ENCODE measurements at places on chromosomes 11 and 22.
A peak's percentile ranks its signal among the peaks of the same experiment; 100 is the strongest.

DNA sequence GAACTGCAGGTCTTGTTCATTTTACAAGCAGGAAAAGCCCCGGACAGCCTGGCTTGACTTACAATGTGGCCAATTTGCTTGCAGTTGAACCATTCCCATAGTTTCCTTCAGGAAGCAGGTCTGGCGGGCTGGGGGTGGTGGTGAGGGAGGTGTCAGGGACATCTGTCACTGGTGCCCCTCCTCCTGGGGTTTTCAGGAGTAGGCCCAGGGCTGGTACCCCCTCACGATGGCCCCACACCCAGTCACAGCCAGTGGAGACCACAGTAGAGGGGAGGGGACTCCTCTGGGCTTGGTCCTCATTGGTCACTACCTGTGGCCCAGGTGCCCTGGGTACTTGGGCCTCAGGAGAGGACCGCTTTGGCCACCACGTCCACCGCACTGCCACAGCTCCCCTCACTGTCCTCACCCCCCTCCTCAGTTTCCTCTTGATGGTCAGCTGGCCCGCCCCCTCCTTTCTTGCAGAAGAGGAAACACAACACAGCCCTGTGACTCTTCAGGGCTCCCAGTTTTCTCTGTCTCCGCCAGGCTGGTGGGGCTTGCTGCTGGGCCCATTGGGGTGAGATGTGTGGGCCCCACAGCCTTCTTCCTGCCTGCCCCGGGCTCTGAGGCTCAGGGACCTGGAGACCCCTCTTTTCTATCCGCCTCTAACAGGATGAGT, 39.8 kb upstream of the SHISAL1 start:
- no peak for DNase-seq

GRCh38 chr22:45263463-45264269, 21.1 kb upstream of the UPK3A start:
- peak; percentile 70 for DNase-seq

DNA sequence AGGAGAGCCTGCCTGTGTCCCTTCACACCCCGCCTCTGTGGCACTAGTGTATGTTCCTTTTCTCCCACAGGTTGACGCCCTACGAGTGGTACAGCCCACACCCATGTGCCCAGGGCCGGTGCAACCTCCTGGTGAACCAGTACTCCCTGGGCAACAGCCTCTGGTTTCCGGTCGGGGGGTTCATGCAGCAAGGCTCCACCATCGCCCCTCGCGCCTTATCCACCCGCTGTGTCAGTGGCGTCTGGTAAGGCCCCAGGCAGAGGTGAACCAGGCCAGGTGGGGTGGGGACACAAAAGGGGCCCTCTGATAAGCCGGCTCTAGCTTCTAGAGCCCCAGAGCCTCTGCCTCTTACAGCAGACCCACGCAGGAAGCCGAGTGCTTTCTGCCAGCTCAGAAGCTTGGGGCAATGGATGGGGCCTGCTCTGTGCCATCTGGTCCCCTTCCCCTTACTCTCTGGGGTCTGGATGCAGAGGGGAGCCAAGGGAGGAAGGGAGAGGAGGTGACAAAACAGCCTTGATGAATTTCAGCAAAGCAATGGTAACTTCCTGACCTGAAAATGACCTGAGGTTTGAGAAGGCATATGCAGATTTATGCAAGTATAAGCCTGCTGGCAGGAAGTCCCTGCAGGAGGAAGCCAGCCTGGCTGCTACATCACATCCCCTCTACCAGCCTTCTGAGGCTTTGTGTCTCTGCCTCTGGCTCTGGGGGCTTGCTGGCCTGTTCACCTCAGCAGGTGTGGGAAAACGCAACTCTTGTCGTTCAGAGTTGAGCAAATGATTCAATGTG, 67.0 kb upstream of the TBCEL start:
- no peak for DNase-seq

DNA sequence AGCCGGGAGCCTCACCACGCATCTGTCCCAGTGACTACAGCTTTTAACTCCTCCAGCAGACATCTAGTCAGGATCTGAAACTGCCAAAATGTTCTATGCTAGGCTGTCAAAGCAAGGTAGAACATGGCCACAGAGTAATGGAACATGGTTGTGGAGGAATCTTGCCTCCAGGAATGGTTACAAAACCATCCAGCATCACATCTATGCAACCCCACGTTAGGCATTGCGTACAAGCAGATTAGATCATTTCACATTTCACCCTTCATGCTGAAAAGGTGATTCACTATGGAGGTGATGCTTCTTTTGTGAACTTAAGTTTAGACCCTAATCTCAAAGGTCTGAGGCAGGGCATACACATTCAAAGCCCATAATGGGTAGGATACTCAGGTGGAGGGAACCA, 103.0 kb downstream of the PARVA start:
- no peak for DNase-seq

DNA sequence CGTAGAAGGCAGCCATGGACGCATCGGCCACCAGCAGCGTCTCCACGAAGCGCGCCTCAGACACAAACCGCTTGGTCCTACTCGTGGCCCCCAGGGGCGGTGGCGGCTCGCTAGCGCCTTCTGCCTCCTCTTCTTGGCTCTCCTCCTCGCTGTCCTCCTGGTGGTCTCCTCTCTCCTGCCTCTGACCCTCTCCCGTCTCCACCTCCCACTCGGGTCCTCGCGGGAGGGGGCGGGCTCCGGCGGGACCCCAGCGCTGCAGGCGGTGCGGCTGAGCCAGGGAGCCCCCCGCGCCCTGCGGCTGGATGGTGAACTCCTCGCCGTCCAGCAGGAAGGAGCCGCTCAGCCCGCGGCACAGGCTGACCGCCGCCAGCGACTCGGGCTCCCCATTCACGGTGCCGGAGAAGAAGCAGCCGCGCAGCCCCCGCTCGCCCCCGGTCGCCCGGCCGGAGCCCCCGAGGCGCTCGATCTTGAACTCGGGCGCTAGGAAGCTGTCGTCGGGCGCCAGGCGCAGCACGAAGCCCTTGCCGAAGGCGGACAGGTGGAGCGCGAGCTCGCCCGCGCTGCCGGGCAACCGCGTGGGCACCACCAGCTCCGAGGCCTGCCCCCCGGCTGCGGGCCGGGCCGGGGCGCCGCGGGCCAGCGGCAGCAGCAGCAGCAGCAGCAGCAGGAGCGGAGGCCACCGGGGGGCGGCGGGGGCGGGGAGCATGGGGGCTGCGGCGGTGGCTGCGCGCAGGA, 661 bp downstream of the ADAMTS8 start:
- DNase-seq: no peak

DNA sequence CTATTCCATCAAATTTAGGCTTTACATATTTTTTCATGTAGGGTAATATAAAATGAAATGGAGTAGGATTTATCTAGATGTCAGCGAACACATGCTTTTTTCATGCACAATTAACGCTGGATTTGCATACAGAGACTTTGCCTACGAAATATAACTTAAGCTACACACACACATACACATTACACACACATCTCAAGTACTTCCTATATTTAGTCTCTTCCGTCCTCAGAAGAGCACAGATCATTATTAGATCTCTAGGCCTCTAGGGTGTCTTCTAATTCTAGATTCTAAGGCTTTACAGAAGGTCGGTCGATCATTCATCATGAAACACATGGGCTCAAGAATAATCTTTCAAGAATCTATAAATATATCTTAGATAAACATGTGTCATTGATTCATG, 3.8 kb upstream of the MS4A13 start:
- DNase-seq: no peak

- no peak for DNase-seq
These were observed 263.8 kb upstream of the NARS2 start for GRCh38 chr11:78838417-78838816.

DNA sequence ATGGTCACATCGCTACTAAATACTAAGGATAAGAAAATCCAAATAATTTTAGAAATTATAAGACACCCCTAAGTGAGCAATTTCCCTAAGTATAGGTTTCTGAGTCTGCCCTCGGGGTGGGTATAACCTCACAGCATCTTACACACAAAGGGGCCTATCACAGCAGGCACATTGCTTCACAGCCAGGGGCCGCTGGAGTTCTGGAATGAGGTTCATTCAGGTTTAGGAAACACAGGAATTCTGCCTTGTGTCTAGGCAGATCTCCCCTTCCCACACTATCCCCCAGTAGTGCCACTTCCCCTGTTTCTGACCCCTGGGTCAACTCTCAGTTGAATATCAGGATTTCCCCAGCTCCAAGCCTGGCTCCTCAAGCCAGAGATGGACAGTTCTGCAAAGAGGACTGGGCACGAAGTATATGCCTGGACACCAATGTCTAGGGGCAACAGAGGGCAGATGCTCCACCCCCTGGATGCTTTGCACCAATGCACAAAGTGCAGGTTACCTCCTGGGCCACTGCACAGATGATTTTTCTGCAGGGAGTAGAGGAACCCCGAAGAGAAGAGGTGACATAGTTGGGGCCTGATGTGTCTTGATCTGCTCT, 11.4 kb downstream of the TUBA8 start:
- DNase-seq: no peak

DNA sequence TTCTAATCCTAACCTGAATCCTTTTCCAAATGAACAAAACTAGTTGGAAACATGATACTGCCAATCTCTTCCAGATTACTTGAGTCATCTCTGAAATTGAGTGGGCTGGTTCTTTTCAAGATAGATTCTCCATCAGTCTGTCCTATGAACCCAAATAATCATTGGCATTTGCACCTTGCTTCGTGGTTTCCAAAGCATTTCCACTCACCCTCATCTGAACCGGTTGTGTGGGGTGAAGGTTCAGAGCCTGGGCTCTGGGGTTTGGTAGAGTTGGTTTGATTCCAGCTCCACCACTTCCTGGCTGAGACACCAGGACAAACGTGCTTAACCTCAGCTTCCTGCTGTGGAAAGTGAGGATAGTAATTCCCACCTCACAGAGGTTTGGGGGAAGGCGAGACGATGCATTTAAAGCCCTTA, 206.4 kb upstream of the E2F8 start:
- DNase-seq: no peak

DNA sequence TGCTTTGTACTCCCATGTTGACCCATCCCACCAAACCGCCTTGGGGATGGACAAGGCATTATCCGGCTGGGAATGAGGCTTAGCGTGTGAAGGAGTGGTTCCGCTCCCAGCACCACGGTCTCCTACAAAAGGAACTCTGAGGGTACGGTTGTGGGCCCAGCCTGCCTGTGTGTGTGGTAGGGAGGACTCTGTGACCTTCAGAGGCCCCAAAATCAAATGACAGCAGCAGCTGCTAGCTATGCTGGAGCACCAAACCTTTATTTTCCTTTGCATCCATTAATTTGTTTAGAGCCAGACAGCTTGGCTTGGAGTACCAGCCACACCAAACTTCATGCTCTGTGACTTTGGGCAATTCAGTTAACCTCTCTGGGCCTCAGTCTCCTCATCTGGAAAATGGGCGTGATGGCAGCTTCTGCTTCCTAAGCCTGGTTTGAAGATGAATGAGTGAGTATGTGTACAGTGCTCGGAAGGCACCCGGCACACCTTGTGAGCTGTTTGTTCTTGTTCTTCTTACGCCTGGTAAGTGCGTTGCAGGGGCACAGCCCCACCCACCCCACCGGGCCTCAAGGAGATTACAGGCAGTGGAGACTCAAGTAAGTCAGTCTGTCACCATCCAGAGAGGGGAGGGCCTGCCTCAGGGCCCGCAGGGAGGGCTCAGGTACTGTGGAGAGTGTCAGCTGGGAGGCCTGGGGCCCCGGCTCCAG, 25.3 kb downstream of the MB start:
- DNase-seq: no peak

- no peak for DNase-seq
These were observed 342.5 kb downstream of the ETS1 start for GRCh38 chr11:128244871-128245270.

- no peak for DNase-seq
These were observed 72.0 kb downstream of the SLC5A12 start for GRCh38 chr11:26649884-26650283.

- DNase-seq: no peak
These were observed 59.4 kb downstream of the GLYATL1 start for GRCh38 chr11:58998480-58999290.

DNA sequence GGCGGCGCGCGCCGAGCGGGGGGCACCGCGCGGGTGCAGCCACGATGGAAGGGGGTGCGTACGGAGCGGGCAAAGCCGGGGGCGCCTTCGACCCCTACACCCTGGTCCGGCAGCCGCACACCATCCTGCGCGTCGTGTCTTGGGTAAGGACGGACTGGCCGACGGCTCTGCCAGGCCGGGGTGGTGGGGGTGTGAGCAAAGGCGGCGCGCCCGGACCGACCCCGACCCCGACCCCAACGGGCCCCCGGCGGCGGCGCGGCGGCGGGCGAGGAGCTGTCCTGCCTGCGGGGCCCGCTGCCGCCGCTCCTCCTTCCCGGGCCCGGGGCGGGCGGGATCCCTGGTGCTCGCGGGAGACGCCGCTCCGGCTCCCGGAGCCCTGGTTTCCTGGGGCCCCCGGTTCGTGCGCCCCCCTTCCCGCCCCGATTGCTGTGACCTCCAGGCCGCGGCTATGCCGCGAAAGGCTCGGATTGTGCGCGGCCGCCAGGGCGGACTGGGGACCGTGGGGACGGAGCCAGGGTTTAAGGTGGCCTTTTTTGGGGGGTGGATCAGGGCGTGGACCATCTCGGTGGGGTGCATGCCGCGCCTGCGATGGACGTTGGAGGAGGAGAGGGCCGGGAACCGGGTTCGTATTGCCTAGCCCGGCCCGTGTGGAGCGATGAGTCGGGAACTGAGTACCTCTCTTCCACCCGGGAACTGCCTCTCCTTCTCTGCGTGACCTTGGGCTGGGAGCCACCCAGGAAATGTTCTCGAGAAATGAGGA, at the start of gene SYNGR1:
Gene SYNGR1, plus strand, starts transcription at position 25 of the 760 bp plus-strand sequence. Its CDS starts 20 bp downstream, at position 45.
- DNase-seq: peak; percentile 25

DNA sequence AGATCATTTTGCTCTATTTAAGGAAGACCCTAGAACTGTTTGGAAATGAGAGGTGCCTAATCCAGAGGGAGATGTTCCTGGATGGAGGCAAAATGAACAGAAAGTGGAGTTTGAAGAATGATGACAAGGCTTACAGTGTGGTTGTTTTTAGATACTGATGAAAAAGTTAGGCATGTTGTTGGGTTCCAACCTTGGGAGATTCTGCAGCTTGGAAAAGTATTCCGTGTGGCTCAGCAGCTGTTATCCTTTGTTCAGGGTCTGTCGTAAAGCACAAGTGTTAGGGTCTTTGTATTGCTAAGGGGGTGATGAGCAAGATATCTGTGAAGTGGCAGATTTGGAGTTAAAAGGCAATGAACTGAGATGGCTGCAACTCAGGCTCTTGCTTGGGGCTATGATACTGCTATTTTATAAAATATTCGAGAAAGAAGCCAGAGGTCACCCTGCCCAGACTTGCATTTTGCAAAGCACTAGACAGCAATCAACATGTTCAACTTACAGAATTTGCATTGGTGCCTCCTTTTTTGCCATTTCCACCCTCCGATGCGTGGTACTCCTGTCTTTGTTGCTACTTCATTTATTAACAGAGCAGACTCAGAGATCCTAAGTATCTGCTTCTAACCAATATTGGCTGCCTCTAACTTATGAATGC, 45.3 kb upstream of the POGLUT3 start:
- no peak for DNase-seq

GRCh38 chr11:31874631-31875191, 63.6 kb upstream of the PAX6 start:
- DNase-seq: no peak

DNA sequence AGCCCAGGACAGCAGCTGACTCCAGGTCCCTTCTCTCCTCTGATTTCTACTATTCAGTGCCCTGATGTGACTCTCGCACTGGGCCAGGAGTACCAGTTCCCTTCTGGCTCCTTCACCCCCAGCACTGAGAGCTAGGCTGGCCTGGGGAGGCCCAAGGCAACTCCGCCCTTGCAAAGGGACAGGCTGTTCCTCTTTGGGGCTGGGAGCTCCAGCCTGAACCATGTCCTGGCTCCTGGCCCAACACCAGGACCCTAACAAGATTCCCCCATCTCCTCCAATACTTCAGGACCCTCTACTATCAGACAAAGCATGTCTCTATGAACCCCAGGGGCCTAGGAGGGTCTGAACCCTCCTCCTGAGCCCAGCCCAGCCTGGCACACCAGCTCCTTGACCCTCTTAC, 12.5 kb downstream of the CREB3L1 start:
- no peak for DNase-seq

All from CD14-positive monocyte (primary cell).